Endodermal cell (in vitro differentiated cells): ENCODE measurements at places on chromosomes 4 and X. TPM values are rescaled to one million over a fixed set of nuclear protein-coding genes. Genes with fewer than 3 reads are reported as not detected.

DNA sequence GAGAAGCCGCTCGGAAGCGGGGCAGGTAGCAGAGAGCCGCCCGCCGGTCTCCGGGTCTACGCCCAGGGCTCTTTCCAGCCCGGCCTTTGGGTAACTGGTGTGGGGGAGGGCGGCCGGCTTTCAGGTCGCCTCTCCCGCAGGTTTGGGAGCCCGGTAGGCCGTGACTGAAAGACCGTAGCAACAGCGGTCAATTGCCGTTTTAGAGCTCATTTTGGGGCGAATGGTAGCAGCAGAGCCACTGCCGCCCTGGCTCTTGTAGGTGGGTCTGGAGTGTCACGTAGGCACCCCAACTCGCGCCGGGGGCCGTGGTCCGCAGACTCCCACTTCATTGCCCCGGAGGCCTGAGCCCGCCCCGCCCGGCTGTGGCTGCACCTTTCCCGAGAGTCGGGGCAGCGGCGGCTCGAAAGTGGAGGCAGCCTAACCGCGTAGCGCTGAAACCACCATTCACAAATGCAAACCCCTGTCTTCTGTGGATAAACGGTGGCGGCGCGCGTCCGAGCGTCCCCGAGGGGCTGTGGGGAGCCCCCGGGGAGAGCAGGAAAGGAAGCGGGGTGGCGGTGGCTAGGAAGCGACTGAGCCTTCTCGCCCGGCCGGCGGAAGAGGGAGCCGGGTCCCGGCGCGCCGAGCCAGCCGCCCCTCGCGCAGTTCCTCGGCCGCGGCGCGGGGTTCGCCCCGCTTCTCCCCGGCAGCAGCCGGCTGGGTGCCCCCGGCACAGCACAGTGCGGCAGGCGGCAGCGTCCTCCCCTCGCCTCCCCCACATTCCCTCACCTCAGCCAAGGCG lies 2185.1 kb upstream of the TENM3 start:
- peak overlapping the region; percentile 93 for H3K4me3 ChIP-seq
- H3K27ac ChIP-seq = no peak overlapping the region
- H3K27me3 ChIP-seq = peaks cover 23% of the 10 kb centered on the region

DNA sequence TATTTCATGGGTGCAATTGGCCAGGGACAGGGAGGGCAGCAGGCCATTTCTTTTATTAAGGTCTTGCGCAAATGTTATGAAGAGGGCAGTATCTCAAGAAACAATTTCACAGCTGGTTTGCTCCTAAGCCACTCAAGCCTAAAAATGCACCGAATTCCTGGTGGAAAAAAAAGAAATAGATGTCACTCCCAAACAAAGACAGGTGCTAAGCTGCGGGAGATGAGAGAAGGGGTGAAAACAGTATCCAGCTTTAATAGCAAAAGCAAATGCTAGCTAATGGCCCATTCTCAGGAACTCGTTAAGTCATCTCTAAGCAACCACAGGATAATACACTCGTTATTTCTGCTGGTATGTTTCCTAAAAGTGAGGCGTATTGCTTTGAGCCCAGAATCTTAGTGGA lies 116.4 kb downstream of the ARX start:
- no peak overlapping the region for H3K27ac ChIP-seq
- H3K27me3 ChIP-seq = no peaks in the 10 kb centered on the region
- no peaks in the 10 kb centered on the region for H3K36me3 ChIP-seq
- no peak for DNase-seq
- no peak overlapping the region for H3K4me3 ChIP-seq
- H3K4me1 ChIP-seq = no peaks in the 10 kb centered on the region

GRCh38 chr4:25654031-25654970 lies 1.4 kb upstream of the SLC34A2 start:
- H3K4me1 ChIP-seq = peaks cover 24% of the 10 kb centered on the region
- no peaks in the 10 kb centered on the region for H3K27me3 ChIP-seq
- H3K36me3 ChIP-seq = no peaks in the 10 kb centered on the region
- H3K27ac ChIP-seq = no peak overlapping the region

DNA sequence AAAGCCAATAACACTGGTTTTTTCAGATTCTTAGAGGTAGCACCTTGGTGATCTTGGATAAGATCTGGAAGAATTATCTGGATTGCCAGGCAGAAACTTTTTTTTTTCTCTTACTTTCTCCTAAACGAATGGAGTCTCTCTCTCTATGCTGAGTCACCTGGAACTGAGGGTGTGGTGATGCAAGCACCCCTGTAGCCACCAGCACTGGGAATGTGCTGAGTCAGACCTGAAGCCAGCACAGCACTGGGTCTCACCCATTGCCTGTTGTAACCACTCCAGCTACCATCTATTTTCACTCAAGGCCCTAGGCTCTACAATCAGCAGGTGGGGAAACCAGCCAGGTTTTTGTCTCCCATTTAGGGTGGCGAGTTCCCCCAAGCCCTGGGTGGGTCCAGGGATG lies 923.8 kb downstream of the RAPGEF2 start:
- peaks cover 7% of the 10 kb centered on the region for H3K4me1 ChIP-seq
- H3K36me3 ChIP-seq = no peaks in the 10 kb centered on the region
- peak; percentile 74 for DNase-seq
- H3K4me3 ChIP-seq = no peak overlapping the region

DNA sequence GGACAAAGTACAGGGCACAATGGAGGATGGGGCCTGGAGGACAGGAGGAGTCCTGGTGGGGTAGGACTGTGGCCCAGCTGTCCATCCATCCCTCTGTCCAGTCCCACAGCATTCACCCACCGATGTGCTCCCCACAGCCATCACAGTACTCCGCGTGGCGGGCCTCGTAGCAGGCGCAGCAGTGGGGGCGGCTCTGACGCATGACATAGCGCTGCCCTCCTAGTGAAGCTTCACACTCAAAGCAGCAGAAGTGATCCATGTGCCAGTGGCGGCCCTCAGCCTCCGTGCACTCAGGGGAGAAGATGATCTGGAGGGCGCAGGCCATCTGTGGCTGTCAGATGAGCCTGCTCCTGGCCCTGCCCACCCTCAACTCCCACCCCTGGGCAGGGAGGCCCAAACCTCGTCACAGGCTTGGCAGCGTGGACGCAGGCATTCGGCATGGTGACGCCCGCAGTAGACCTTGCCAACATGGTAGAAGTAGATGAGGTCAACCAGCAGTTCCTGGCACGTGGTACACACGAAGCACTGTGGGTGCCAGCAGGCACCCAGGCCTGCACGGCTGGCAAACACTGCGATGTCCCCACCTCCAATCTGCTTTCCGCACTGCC lies 6.3 kb downstream of the PLP2 start:
- no peak for DNase-seq
- H3K27ac ChIP-seq = no peak overlapping the region
- H3K36me3 ChIP-seq = peaks cover under 1% of the 10 kb centered on the region
- H3K4me3 ChIP-seq = no peak overlapping the region

DNA sequence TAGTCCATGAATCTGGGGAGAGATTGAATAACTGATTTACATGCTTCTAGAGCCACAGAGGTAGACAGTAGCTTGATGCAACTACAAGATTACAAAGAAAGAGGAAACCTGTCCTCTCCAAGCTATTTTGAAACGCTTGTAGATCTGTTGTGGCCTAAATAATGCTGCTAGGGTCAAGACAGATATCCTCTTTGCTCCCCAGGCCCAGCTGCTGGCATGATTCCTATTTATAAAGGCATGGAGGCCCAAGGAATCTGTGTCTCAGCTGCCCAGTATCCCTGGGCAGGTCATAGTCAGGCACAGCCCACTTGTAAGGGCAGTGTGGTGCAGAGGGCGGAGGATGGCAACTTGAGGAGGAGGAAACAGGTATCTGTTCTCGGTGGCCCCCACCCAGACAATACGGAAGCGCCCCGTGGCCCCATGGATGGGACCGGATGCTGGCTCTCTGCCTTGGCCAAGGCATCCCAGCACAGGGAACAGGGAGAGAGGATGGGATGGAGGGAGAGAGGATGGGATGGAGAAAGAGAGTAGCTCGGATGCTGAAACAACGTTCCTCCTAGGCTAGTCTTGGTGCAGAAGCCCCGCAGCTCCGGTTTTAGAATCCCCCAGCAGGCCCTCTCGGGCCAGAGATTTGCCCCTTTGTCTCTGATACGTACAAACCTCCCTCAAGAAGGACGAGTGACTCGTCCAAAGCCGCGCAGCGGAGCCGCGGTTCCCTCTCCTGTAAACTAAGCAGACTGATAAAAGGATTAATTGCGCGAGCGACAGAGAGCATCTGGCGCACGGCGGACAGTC lies 767 bp upstream of the SMIM20 start:
- no peaks in the 10 kb centered on the region for H3K36me3 ChIP-seq
- DNase-seq = no peak
- H3K27me3 ChIP-seq = no peaks in the 10 kb centered on the region
- no peak overlapping the region for H3K27ac ChIP-seq
- no peaks in the 10 kb centered on the region for H3K4me1 ChIP-seq

DNA sequence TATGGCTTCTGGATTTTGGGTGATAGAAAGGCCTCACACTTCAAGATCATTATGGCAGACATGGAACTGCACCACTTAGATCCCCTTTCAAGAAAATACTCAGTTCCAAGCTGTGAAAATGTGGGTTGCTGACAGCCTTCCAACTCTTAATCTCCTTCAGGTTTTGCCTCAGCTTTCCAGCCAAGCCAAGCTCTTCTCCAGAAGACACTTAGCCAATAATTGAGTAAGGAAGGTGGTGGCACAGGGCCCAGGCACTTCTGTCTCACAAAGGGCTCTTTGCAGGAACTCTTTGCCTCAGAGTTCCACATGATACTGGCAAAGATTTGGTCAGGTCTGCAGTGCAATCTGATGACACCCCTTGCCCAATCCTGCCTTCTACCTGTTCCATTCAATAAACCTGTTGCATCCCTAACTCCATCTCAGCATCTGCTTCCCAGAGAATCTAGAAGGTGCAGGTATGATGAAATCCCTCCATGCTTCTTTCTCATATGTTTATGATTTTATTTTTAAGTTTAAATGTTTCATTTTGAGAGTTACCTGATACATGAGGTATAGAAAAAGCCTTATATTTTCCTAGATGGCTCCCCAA lies 30.6 kb downstream of the ANXA5 start:
- no peaks in the 10 kb centered on the region for H3K27me3 ChIP-seq
- peaks cover 49% of the 10 kb centered on the region for H3K36me3 ChIP-seq
- H3K4me3 ChIP-seq = no peak overlapping the region
- H3K4me1 ChIP-seq = no peaks in the 10 kb centered on the region
- H3K27ac ChIP-seq = no peak overlapping the region

DNA sequence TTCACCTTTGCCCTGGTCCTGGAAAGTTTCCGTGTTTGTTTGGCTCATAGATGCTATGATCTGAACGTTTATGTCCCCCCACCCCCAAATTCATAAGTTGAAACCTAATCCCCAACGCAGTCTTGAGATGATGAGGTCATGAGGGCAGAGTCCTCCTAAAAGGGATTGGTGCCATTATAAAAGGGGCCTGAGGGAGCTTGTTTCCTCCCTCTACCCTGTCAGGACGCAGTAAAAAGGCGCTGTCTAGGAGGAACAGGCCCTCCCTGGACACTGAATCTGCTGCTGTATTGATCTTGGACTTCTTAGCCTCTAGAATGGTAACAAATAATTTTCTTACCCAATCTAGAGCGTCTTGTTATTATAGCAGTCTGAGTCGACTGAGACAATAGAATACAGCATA lies 2190.6 kb upstream of the TENM3 start:
- H3K27ac ChIP-seq = no peak overlapping the region
- no peaks in the 10 kb centered on the region for H3K36me3 ChIP-seq
- no peak for DNase-seq
- H3K4me3 ChIP-seq = no peak overlapping the region

DNA sequence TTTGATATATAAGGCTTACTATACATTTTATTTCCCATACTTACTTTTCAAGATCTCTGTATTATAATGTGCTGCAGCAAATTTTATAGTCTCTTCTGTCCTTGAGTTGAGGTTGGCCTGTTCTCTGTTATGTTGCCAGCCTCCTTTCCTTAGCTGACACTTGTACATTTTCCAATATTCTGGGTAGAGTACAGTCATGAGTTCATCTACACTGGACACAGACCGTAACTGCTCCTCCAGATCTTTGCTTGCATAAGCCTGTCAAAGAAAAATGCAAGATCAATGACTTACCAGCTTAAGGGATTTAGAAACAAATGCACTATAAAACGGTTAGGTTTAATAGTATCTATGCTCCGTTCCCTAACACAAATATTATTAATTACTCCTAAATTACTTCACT lies 63.2 kb downstream of the VEGFC start:
- H3K36me3 ChIP-seq = no peaks in the 10 kb centered on the region
- no peak for DNase-seq
- no peak overlapping the region for H3K27ac ChIP-seq
- H3K27me3 ChIP-seq = no peaks in the 10 kb centered on the region

DNA sequence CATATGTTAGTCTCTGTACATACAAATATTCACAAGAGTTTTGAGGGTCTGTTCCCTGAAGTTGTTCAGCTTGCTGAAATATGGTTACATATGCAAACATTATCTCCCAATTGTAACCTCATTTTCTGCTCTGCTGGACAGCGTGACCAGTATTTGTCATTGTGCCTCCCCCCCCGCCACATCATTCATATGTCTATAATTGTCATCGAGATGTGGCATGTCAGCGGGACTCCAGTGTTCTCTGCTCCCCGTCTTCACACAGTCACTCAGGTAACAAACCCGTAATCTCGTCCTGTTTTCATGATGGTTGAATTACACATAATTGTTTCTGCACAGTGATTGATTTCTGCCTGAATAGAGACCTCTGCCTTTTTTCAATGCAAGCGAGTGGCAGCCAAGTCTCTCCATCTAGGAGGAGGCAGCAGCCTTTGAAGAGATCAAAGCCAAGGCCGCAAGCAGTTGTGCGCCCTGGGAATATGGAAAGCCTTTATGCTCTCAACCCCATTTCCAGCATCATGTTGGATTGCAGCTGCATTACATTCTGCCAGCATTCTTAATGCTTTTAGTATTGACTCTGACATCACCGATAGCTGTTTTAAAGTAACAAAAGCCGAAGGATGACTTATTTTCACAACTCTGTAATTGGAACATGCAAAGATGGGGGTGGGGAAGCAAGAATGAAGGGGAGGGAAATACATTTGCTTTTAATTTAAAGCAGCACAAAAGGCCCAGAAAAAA lies 27.4 kb downstream of the LEF1 start:
- no peak for DNase-seq
- H3K27ac ChIP-seq = peak overlapping the region; percentile 47
- H3K4me3 ChIP-seq = no peak overlapping the region
- H3K27me3 ChIP-seq = no peaks in the 10 kb centered on the region

- H3K27me3 ChIP-seq = no peaks in the 10 kb centered on the region
- no peaks in the 10 kb centered on the region for H3K4me1 ChIP-seq
- DNase-seq = no peak
- no peak overlapping the region for H3K4me3 ChIP-seq
- H3K27ac ChIP-seq = no peak overlapping the region
Observed at GRCh38 chr4:184019076-184019475, 114.0 kb downstream of the STOX2 start.

The ARMCX1 gene
- total RNA-seq = 28.5 and 28.7 TPM in 2 replicates

The AR gene
- total RNA-seq = 1.9 and 2.2 TPM in 2 replicates

The TNIP3 gene
- not detected in 3 replicates for total RNA-seq

The ARSJ gene
- 0.77 to 1.6 TPM (median 1.1 TPM) in 3 replicates for total RNA-seq

The REPS2 gene
- total RNA-seq = 14.7 and 16.6 TPM in 2 replicates

The ZCCHC12 gene
- total RNA-seq = 1.6 and 2.1 TPM in 2 replicates
